ENCODE measurements at places on chromosomes 11 and 22.

DNA sequence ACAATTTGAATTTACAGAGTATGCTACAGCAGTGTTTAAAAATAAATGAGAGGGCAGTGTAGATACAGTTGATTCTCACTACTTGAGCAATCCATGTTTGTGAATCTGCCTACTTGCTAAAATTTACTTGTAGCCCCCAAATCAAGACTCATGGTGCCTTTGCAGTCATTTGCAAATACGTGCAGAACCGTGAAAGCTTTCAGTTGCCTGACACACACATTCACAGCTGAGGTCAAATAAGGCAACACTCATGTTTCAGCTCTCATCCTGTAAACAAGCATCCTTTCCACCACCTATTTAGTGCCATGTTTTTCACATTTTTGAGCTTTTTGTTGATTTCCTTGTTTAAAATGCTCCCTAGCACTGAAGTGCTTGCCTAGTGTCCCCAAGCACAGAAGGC is 32.5 kb upstream of the RASL10A start:
- DNase-seq, result no peak

- DNase-seq, result no peak
Measured at GRCh38 chr11:5700421-5701054, 10.9 kb downstream of the TRIM22 start.

- DNase-seq, result no peak
Measured at GRCh38 chr11:43925932-43926505, 16.4 kb upstream of the C11orf96 start.

DNA sequence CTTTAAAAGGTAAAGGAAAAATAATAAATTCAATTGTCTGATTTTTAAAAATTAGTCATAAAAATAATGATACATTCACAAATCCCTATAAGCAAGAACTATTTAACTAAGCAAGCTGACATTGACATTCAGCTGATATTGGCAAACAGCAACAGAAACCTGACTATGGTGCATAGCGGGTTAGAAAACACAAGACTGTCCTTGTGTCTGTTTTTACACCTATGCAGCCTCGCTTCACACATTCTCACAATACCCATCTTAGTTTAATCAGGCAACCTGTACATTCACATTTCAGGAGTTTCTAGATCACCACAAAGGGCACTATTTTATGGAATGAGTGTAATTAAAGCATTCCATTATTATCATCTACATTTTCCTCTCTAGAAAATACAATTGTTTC is 737.1 kb downstream of the KCNA4 start:
- no peak for DNase-seq

DNA sequence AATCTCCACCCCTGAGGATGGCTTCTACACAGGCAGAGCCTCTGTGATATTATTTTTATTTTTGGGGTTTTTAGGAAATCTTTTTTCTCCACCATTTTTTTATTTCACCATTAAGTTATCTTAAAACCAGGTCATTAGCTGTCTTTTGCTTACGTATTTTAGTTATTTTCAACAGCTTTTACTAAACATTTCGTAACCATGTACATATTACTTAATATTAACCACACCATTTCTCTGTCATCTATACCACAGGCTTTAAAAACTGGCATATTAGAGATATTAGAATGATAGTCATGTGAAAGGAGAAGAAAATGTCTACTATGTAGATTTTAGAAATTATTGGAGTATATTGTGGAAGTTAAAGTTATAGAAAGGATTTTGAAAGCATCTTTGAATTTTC is 37.4 kb downstream of the YAP1 start:
- no peak for DNase-seq
